ENCODE measurements at places on chromosomes 7 and 10.

GRCh38 chr10:70616761-70617160 is 14.2 kb upstream of the PRF1 start:
- H3K27ac ChIP-seq: no peak overlapping the region
- no peak for DNase-seq
- no peak overlapping the region for H3K4me3 ChIP-seq
- no peaks in the 10 kb centered on the region for H3K27me3 ChIP-seq
- H3K4me1 ChIP-seq: no peaks in the 10 kb centered on the region
- no peaks in the 10 kb centered on the region for H3K36me3 ChIP-seq

DNA sequence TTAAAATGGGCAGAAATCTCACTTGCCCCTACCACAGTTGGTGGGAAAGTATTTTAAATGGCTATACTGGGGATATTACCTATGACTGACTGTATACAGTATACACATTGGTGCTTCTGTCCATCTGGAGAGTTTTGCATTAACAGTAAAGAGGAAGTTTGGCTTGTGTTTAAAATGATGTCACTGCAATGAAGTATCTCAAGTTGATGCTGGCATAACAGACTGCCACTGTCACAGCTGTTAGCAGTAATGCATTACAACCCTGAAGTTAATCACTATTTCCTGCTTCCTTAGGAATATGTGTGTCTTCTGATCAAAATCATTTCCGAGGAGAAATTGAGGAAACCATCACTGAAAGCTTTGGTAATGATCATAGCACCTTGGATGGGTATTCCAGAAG is 1.9 kb downstream of the DKK1 start:
- peak overlapping the region; percentile 57 for H3K4me3 ChIP-seq
- H3K27ac ChIP-seq: no peak overlapping the region
- H3K4me1 ChIP-seq: peaks cover 12% of the 10 kb centered on the region
- H3K27me3 ChIP-seq: peaks cover 67% of the 10 kb centered on the region
- H3K36me3 ChIP-seq: no peaks in the 10 kb centered on the region
- no peak for DNase-seq

DNA sequence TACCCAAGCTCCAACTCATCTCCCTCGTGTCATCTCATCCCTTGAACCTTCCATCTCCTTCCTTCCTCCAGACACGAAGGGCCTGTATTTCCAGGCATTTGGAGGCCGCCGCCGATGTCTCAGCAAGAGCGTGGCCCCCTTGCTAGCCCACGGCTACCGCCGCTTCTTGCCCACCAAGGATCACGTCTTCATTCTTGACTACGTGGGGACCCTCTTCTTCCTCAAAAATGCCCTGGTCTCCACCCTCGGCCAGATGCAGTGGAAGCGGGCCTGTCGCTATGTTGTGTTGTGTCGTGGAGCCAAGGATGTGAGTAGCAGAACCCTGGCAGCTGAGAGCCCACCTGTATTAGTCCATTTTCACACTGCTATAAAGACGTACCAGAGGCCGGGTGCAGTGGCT is 5.5 kb downstream of the FBXO24 start:
- no peaks in the 10 kb centered on the region for H3K27me3 ChIP-seq
- H3K36me3 ChIP-seq: no peaks in the 10 kb centered on the region
- no peak overlapping the region for H3K27ac ChIP-seq
- peaks cover 20% of the 10 kb centered on the region for H3K4me1 ChIP-seq

GRCh38 chr7:137977173-137977572 is 24.7 kb downstream of the CREB3L2 start:
- no peaks in the 10 kb centered on the region for H3K27me3 ChIP-seq
- H3K4me1 ChIP-seq: peaks cover 45% of the 10 kb centered on the region
- no peak overlapping the region for H3K4me3 ChIP-seq
- DNase-seq: no peak
- H3K36me3 ChIP-seq: no peaks in the 10 kb centered on the region

GRCh38 chr10:75400163-75400770 is 1.3 kb downstream of the ZNF503 start:
- peaks cover 4% of the 10 kb centered on the region for H3K36me3 ChIP-seq
- H3K27me3 ChIP-seq: peaks cover 75% of the 10 kb centered on the region
- H3K4me1 ChIP-seq: peaks cover 22% of the 10 kb centered on the region
- no peak overlapping the region for H3K27ac ChIP-seq
- peak; percentile 56 for DNase-seq
- H3K4me3 ChIP-seq: peak overlapping the region; percentile 87

DNA sequence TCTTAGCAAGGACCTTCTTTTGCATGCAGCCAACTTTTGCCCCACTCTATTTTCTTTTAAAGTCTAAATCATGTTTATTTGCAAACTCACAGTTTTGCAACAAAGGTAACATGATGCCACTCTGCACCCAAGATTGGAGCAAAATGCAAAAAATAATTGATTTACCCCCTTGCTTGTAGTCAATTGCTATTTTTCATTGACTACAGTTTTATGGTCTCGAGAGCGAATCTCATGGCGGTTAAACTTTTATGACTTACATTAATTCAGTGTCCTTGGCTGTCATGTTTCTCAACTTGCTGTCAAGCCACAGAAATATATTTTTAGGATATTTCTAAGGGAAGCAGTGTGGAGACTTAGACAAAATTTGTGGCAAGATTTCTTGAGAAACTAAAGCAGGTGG is 110.0 kb upstream of the JCAD start:
- H3K4me3 ChIP-seq: no peak overlapping the region
- H3K4me1 ChIP-seq: no peaks in the 10 kb centered on the region
- no peaks in the 10 kb centered on the region for H3K36me3 ChIP-seq
- no peaks in the 10 kb centered on the region for H3K27me3 ChIP-seq
- no peak for DNase-seq
- no peak overlapping the region for H3K27ac ChIP-seq

DNA sequence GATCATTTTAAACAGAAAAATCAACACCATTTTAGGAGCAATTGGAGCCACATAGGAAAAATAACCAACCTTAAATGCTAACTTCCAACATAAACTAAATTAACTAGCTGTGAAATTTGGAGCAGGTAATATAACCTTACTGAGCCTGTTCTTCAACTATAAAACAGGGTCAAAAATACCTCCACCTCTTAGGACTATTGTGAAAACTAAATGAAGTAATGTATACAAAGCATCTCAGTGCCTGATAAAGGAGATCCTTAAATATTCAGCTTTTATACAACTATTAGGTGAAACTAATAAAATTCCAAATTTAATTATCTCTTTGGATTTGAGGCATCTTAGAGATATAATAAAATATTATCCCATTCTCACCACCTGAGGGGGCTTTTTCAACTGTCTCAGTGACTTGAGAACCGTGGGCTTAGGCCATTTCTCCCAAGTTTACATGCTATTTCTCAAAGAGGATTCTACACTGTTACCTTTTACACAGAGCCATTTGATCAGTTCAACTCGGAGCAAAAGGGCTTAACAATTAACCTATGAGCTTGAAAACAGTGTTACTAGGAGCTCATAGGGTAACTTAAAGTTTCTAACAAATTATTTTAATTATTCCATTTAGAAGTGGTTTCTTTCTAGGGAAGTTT is 165.0 kb upstream of the ASAH2 start:
- H3K4me1 ChIP-seq: peaks cover 4% of the 10 kb centered on the region
- peaks cover 31% of the 10 kb centered on the region for H3K27me3 ChIP-seq
- no peak for DNase-seq
- no peak overlapping the region for H3K4me3 ChIP-seq
- H3K36me3 ChIP-seq: no peaks in the 10 kb centered on the region

DNA sequence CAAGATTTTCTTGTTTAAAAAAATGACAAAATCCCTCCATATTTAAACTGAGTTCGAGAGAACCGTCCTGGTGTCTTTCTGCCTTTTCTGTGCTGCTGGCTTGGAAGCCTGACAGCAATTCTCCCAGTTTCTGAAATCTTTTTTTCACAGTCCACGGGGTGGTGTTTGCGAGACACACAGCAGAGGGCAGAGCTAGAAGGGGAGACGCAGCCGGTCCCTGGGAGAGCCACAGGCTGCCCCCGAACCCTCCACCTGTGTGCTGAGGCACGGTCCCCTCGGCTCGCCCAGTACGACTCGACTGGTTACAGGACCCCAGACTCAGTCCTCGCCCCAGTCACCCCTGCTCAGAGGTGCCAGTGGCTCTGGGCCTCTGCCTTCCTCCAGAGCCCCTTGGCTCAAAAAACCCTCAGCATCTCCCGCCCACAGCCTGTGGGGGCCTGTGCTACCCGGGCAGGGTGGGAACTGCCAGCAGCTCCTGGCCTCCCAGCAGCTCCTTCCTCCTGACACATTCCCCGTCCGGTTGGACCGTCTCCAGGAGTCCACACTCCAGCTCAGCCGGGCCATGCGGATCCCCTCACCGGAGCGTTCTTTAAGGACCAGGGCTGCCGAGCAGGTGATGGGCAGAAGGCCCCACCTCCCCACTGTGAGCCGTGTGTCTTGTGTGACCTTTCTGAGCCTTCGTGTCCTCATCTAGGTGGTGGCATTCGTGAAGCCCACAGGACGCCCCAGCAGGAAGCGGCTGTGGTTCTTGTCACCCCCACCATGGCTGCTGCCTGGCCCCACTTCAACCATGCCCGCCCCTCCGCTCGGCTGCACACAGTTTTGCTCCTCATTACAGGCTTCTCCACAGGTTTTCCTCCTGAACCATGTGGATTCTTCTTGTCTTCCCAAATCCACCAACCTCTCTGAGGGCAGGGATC is 52.3 kb upstream of the EN2 start:
- no peak overlapping the region for H3K27ac ChIP-seq
- H3K27me3 ChIP-seq: peaks cover 75% of the 10 kb centered on the region
- no peaks in the 10 kb centered on the region for H3K36me3 ChIP-seq
- no peaks in the 10 kb centered on the region for H3K4me1 ChIP-seq

GRCh38 chr7:39333701-39334100 is 232.5 kb upstream of the YAE1 start:
- H3K36me3 ChIP-seq: no peaks in the 10 kb centered on the region
- no peak for DNase-seq
- no peak overlapping the region for H3K4me3 ChIP-seq
- no peaks in the 10 kb centered on the region for H3K27me3 ChIP-seq

DNA sequence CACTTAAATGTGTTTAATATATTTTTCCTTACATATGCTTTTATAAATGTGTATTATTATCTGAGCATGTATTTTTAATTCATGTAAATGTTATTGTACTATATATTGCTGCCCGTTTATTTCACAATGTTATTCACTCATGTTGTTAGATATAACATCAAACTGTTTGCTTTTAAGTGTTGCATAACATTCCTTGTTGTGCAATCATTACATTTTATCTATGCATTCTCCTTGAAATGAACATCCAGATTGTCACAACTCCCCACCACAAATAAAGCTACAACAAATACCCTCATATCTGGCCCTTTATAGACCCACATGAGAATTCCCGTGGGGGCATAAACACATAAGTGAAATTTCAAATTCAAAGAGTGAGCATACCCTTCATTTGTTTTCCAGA is 264.2 kb downstream of the HPSE2 start:
- H3K27ac ChIP-seq: no peak overlapping the region
- H3K4me3 ChIP-seq: no peak overlapping the region
- H3K27me3 ChIP-seq: no peaks in the 10 kb centered on the region
- DNase-seq: no peak
- H3K36me3 ChIP-seq: no peaks in the 10 kb centered on the region

GRCh38 chr7:133345690-133346421 is 93.0 kb downstream of the EXOC4 start:
- DNase-seq: no peak
- peak overlapping the region; percentile 14 for H3K27ac ChIP-seq
- no peaks in the 10 kb centered on the region for H3K36me3 ChIP-seq
- H3K4me3 ChIP-seq: no peak overlapping the region
- H3K27me3 ChIP-seq: no peaks in the 10 kb centered on the region

GRCh38 chr10:132223156-132223590 is 36.4 kb downstream of the DPYSL4 start:
- no peaks in the 10 kb centered on the region for H3K36me3 ChIP-seq
- no peak overlapping the region for H3K27ac ChIP-seq
- H3K27me3 ChIP-seq: no peaks in the 10 kb centered on the region
- no peaks in the 10 kb centered on the region for H3K4me1 ChIP-seq
- H3K4me3 ChIP-seq: no peak overlapping the region

DNA sequence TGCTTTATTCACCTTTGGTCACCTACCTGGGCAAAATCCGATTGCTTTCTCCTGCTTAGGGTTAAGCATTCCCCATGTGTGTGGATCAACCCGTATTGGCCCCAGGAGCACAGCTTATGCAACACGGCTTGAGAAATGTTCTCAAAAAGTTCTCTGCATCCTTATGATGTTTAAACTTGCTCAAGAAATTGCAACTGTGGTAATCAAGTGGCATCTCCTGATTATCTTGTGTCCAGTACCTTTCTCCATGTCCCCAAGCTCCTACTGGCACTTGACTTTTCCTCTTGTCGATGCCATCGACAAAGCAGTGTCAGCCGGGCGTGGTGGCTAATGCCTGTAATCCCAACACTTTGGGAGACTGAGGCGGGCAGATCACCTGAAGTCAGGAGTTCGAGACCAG is 4.7 kb upstream of the PKD2L1 start:
- H3K4me3 ChIP-seq: no peak overlapping the region
- no peak for DNase-seq
- peaks cover 5% of the 10 kb centered on the region for H3K4me1 ChIP-seq
- H3K27ac ChIP-seq: no peak overlapping the region
- no peaks in the 10 kb centered on the region for H3K36me3 ChIP-seq

GRCh38 chr10:132982301-132982989 is 40.1 kb upstream of the CFAP46 start:
- no peak overlapping the region for H3K4me3 ChIP-seq
- no peaks in the 10 kb centered on the region for H3K36me3 ChIP-seq
- peaks cover 5% of the 10 kb centered on the region for H3K27me3 ChIP-seq
- DNase-seq: no peak
- H3K4me1 ChIP-seq: peaks cover 5% of the 10 kb centered on the region
- H3K27ac ChIP-seq: no peak overlapping the region

- no peak for DNase-seq
- H3K4me3 ChIP-seq: no peak overlapping the region
- no peak overlapping the region for H3K27ac ChIP-seq
- H3K4me1 ChIP-seq: no peaks in the 10 kb centered on the region
Observed at GRCh38 chr7:27176962-27177794, 3.1 kb upstream of the HOXA10 start.

DNA sequence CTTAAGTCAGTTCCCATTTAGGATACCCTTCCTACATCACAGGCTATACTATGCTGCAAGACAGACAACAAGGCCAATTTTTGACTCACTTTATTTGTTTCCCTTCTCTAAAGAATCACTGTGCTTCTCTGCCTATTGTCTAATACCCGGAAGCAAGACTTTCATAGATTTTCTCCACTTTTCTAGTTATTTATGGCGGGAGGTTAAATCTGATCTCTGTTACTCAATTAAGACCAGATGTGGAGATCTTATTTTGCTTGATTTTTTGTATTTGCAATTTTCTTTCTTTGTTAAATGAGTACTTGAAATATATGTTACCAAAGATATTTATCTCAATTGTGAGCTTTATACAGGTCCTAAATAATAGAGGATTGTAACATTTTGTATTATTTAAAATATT is 511.5 kb downstream of the ATRNL1 start:
- no peaks in the 10 kb centered on the region for H3K4me1 ChIP-seq
- H3K27ac ChIP-seq: no peak overlapping the region
- DNase-seq: no peak
- H3K36me3 ChIP-seq: no peaks in the 10 kb centered on the region
- H3K27me3 ChIP-seq: no peaks in the 10 kb centered on the region
